ENCODE measurements at places on chromosomes 7 and 10.

GRCh38 chr10:12418725-12419261 lies 69.4 kb downstream of the CAMK1D start:
- DNase-seq = no peak

- DNase-seq = no peak
These were observed 58.4 kb downstream of the MGMT start for GRCh38 chr10:129525401-129525801.

DNA sequence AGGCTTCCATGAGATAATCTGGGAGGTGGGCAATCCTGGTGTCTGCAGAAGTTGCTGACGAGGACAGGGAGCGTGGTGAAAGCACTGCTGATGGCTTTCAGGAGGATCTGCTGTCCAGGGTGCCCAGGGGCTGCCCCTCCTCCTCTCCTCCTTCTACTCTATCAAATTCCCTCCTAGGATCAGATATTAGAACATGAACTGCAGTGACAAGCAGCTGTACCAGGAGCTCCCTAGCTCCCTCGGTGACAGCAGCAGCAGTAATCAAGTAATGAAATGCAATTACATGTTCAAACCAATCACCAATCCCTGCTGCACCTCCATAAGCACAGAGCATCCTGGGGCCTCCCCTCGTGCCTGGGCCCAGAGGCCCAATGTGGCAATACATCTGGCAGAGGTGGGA lies 46.9 kb downstream of the GRID1 start:
- DNase-seq = no peak

GRCh38 chr10:123417414-123417813 lies 248.7 kb upstream of the GPR26 start:
- no peak for DNase-seq

GRCh38 chr10:35379226-35380137 lies 43.2 kb downstream of the CCNY start:
- DNase-seq = peak; percentile 53

- no peak for DNase-seq
These were observed 37.1 kb upstream of the ATP6V0A4 start for GRCh38 chr7:138835087-138835486.

GRCh38 chr7:47702080-47702479 lies 120.2 kb upstream of the TNS3 start:
- no peak for DNase-seq

DNA sequence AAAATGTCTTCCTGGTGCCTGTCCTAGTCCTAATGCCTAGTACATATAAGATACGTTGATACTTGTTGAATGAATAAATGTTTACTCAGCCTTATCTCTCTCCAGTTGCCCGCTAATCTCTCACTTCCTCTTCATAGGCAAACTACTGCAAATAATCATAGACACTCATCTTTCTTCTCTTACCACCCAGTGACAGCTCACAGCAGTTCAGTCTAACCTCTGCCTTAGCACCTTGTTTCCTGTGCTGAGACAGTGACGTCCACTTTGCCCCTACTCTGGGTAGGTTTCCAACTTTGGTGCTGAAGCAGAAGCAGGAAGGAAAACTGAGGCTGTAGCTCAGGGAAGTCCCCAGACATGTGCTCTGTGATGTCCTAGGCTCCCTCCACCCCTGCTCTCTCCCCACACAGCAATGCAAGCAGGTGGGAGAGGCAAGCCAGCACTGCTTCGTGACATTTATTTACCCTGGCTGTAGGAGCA lies 45.5 kb upstream of the RHOBTB1 start:
- DNase-seq = no peak

DNA sequence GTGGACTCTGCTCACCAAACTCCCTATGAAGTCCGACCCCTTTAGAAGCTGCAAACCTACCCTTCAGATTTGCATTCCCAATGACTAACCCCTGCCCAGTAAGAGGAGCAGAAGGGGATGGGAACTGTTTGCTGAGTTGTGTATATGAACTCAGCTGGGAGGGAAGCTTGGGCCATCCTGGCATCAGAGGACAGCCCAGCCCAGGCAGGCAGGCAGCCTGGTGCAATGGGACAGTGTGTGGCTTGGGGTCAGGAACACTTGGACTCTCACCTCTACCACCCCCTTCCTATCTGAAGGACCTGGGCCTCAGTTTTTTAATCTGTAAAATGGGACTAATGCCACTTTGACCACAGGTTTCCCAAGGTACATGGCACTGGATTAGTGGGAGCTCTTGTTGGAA lies 147.4 kb upstream of the GPR26 start:
- DNase-seq = no peak

DNA sequence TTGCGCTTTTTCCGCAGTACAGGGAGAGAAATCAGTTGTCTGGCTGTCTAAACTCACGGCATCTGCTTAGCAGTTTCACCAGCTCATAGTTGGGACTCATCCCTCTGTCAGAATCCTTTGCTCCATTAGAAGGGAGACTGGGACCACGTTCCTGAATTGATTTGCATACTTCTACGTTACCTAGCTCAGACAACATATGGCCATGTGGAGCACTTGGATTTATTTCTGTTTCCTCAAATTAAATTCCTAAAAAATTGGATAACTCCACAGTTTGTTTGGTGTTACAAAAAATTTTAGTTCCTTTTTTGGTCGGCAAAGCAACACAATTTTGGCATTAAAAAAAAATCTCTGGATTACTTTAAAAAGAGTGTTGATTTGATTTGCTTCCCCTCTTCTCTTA lies 614.0 kb downstream of the AUTS2 start:
- DNase-seq = no peak

DNA sequence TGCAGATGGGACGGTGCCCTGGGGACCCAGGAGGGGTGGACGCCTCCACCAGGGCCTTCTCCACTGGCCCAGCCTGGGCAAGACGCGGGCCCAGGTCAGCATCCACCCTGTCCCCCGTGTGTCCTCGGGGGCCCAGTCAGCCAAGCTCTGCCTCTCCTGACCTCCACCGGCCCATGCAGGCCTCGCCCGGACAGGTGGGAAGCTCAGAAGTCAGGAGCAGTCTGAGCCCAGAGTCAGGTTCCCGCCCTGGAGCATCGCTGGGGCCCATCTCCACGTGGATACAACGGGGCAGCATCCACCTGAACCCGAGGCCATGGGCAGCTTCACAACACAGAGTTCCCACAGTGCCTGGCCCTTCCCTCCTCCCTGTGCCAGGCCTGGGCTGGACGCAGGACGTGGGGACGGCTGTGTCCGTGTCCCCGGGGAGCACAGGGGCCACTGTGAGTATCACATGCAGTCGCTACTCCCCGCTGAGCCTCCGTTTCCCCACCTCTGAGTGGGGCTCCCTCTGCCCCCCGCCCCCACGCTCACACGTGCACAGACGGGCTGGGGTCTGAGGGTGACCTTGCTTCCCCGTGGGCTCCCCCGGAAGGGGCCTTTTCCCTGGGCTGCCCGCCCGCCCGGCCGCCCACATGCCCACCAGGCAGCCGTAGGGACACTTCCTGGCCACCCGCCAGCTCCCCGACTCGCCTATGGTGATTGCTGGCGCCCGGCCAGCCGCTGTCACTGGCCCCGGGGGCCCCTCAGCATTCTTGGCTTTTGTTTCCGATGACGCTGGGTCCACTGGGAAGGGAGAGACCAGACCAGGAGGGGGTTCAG lies 64.3 kb downstream of the PDGFA start:
- DNase-seq = no peak

- DNase-seq = no peak
These were observed 45.1 kb downstream of the INPP5F start for GRCh38 chr10:119770928-119771327.

- no peak for DNase-seq
These were observed 599.0 kb downstream of the TNS3 start for GRCh38 chr7:46982928-46983327.

- DNase-seq = no peak
These were observed 10.8 kb downstream of the SLF2 start for GRCh38 chr10:100923580-100923979.

DNA sequence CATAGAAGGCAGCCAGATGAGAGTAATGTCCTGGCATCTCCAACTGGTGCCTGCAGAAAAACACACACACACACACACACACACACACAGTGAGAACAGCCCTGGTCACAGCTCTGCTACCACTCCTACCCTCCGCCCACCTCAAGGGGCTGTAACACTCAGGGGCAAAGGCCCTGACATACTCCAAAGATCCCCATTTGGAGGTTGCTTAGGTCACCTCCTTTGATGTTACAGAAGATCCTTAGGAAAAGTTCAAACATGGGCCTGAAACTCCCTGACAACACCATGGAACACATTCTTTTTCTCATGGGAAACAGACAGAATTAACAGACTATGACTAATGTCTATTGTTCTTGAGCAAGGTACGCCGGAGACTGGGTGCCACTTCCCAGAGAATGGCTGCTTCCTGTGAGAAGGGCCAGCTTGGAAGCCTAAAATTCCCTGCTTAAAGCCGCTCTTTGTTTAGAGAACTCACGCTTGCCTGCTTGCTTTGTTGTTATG lies 27.7 kb downstream of the DENND11 start:
- no peak for DNase-seq

DNA sequence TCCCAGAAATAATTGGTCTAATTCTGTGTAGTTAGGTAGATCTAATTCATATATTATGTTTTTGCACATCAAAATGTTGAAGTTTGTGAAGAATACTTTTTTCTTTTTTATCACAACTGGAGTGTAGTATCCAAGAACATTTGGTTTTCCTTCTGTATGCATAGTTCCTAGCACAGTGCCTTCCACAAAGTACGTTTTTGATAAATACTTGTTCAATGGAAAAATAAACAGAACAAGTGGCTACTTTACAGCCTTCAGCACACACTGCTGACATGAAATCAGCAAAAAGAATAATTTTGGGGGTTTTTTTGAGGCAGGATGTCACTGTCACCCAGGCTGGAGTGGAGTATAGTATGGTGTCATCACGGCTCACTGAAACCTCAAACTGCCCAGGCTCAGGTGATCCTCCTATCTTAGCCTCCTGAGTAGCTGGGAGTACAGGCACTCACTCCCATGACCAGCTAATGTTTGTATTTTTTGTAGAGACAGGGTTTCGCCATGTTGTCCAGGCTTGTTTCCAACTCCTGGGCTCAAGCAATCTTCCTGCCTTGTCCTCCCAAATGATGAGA lies 27.9 kb downstream of the TARP start:
- peak; percentile 45 for DNase-seq

DNA sequence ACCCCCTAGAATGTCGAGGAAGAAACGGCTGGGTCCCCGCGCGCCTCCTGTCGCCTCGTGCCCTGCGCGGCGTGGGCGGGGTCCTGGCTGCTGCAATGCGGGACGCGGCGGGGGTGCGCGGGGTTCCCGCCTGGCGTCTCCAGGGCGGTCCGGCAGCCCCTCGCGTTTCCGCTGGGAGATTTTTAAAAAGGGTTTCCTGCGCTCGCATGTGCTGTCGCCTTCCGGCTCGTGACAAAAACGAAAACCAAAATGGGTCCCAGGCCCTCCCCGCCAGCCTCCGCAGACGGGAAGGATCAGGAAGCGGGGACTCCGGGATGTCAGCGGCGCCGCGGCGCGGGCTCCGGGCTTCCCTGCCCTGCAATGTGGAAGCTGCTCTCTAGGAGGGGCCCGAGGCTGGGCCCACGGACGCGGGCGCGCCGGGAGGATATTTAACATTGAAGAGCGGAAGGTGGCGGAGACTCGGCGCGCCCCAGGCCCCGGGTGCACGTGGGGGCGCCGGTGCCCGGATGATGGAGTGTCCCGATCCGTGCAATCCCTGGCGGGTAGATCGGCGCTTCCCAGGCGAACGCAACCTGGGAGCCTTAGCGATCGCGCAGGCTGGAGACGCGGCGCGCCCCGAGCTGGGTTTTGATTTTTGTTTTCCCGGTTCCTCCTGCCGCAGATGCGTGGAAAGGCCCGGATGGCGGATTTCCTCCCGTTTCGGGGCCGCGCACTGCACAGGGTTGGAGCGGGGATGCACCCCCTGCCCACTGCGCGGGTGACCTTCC lies 1.0 kb downstream of the PFKP start:
- peak; percentile 70 for DNase-seq

DNA sequence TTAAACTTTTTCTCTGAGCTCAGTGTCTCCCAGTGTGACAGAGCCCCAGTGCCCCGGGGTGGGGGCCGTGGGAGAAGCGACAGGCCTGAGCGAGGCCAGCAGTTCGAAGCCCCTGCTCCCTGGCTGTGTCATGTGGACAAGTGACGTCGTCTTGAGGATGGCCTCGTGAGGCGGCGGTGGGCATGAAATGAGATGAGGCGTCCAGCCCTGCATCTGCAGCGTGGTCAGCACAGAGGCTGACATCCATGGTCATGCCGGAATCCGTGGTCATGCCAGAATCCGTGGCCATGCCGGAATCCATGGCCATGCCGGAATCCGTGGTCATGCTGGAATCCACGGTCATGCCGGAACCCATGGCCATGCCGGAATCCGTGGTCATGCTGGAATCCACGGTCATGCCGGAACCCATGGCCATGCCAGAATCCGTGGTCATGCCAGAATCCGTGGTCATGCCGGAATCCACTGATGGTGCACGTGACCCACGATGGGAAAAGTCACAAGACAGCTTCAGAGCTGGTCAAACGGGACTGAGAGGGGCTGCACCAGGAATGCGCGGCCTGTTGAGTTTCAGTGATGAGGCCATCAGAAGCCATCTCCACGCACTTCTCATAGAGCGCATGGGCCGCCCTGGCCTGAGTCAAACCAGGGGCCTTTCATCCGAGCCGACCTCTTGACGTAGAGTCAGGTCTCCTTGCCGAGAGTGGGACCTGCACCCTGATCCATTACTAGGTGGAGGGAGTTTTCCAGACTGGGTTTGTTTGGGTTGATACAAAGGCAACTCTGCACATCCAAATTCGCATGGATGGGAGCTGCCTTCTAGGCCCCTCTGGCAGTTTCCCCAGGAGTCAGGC lies 342.5 kb downstream of the PTPRN2 start:
- DNase-seq = no peak

DNA sequence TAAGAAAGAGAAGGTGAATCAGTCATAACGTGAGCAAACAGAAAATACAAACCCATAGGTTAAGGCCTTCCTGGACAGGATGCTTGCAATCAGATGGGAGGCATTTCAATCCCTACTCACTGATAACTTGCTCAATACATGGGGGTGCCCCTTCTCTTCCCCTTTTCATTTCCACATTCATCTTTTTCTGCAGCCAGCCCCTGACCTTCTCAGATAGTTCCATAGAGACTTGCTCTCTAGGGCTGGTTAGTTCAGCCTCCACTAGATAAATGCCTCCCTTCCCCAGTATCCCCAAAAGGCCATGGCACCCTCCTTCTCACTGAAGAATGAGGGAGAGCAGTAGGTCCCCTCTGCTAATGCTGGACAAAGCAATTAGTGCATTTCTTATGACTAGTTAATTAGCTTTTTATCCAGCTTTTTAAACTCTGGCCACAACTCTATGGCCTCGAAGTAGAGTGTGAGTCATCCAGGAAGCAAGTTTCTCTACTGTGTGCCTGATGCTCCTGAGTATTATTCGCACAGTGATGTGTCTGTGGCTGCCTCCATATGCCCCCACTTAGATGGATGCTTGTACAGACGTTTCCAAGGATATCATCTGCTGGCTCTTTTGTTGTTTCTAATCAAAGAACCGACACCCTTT lies 12.7 kb downstream of the CHN2 start:
- no peak for DNase-seq

- no peak for DNase-seq
These were observed 168.3 kb upstream of the SP8 start for GRCh38 chr7:20954711-20955619.

- DNase-seq = no peak
These were observed 225.1 kb downstream of the TFEC start for GRCh38 chr7:115805458-115805857.

- DNase-seq = no peak
These were observed 309.6 kb upstream of the MKI67 start for GRCh38 chr10:128435811-128436210.

- DNase-seq = no peak
These were observed 55.8 kb upstream of the FGFR2 start for GRCh38 chr10:121654021-121654545.
